Dermis blood vessel endothelial cell (primary cell): ENCODE measurements at places on chromosomes 12 and 14.

- no peak for DNase-seq
Measured at GRCh38 chr12:52190860-52191729, 719 bp downstream of the KRT80 start.

DNA sequence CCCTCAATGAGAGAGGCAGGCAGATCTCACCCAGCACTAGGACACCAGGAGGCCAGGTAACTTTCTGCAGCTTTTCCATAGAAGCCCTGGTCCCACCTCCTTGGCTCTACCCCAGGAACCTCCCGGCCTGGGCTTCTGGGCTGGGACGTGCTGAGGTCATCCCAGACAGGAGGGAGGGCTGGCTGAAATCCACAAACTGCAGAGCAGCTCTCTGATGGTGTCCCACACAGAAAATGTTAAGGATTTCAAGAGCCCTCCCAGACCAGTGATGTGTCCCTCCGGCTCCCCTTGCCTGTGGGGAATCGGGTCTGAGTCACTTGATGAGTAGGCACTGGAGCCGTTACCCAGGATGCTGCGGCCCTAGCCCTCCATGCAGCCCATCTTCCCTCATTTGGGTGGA lies 124.1 kb downstream of the ESRRB start:
- DNase-seq = no peak

DNA sequence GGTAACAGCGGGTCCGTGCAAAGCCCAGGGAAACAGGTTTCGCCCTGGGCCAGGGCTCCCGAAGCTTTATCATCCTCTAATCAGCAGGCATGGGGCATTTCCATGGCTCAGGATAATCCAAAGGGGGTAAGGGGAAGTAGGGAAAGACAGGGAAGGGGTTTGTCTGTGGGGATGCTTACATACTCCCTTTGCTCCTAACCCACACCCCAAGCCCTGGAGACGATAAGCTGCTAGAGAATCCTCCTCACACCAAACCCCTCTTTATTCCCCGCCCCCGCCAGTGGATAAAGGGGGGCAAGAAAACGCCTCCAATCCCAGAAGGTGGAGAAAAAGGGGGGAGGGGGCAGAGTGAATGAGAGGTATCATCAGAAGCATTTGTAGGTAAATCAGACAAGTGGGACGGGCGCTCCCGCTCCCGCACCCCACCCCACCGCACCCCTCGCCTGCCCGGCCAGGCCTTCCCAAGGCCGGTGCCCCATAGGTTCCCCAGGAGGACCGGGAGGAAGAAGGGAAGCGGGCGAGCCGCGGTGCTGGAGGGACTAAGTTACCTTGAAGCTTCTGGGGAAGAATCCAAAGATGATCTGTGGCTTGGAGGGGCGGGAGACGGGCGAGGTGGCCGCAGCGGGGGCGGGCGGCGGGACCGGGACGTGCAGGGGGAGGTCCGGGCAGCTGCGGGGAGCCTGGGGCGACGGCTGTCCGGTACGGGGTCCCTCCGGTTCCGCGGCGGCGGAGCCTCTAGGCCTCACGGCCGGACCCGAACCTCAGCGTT lies 762 bp downstream of the PPP2R5E start:
- peak; percentile 37 for DNase-seq

DNA sequence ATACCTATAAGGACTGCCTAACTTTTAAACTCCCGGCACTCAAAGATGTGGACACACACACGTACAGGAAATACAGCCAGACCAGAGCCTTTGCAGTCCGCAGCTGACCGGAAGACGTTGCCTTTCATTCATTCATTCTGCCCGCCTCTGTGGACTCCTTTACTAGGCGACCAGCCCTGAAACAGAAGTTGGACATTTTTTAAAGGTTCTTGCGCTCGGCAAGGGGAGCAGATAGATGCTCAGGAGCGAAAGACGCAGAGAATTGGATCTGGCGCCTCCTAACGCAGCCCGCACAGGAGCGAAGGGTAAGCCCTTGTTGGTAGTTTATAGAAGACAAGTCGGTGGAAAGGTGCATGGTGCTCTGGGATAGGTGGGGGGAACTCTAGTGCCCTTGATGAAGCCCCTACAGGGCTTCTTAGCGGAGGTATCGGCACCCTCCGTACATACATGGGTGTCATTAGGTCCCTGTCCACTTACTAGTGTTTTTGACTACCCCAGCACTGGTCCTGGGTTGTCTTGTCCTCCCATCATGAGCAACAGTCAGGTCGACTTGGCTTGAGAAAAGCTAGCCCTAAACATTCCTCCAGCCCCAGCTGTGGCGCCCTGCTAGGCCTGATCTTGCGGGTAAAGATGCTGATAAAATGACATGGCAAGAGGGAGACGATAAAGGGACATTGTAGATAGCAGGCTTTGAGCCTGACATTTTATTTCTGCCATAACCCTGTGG lies at the start of gene KDM2B:
TSS of gene KDM2B (minus strand) at position 65 of the 727 bp plus-strand sequence. CDS start 112 bp downstream, outside the sequence.
- peak; percentile 71 for DNase-seq

DNA sequence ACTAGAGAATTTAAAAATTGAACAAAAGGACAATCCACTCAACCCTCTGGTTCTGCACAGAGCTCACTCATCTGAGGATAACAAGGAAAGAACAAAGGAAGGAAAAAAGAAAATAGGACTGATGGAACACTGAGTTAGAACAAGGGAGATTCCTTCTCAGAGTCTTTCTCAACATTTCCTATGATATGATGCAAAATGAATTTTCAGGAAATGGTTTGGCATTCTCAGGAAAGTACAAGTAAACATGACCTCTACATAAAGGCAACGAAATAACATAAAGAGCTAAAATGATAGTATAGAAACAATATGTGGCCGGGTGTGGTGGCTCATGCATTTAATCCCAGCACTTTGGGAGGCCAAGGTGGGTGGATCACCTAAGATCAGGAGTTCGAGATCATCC lies 135.8 kb downstream of the ITPR2 start:
- DNase-seq = peak; percentile 64

DNA sequence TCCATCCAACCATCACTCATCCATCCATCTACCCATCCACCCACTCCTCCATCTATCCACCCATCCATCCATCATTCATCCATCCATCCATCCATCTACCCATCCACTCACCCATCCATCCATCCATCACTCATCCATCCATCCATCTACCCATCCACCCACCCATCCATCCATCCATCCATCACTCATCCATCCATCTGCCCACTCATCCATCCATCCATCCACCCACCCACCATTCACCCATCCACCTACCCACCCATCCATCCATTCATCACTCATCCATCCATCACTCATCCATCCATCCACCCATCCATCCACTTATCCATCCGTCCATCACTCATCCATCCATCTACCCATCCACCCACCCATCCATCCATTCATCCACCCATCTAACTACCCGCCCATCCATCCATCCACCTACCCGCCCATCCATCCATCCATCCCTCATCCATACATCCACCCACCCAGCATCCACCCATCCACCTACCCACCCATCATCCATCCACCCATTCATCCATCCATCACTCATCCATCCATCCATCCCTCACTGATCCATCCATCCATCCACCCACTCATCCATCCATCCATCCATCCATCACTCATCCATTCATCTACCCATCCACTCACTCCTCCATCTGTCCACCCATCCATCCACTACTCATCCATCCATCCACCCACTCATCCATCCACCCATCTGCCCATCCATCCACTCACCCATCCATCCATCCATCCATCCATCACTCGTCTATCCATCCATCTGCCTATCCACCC lies 24.1 kb downstream of the TRPV4 start:
- no peak for DNase-seq

DNA sequence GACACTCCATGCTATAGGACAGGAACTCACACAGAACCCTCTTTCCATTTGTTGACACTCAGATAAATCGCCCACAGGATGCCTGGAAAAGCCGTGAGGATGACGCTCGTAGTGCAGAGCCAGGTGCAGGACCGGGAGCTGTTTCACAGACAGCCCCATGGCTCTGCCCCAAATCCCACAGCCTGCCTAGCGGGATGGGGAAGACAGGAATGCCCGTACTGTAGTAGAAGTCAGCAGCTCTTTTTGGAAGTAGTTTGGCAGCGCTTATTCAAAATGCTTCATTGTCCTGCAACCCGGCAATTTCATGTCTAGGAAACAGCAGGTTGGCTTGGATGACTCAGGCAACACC lies 41.6 kb downstream of the JAG2 start:
- DNase-seq = no peak

DNA sequence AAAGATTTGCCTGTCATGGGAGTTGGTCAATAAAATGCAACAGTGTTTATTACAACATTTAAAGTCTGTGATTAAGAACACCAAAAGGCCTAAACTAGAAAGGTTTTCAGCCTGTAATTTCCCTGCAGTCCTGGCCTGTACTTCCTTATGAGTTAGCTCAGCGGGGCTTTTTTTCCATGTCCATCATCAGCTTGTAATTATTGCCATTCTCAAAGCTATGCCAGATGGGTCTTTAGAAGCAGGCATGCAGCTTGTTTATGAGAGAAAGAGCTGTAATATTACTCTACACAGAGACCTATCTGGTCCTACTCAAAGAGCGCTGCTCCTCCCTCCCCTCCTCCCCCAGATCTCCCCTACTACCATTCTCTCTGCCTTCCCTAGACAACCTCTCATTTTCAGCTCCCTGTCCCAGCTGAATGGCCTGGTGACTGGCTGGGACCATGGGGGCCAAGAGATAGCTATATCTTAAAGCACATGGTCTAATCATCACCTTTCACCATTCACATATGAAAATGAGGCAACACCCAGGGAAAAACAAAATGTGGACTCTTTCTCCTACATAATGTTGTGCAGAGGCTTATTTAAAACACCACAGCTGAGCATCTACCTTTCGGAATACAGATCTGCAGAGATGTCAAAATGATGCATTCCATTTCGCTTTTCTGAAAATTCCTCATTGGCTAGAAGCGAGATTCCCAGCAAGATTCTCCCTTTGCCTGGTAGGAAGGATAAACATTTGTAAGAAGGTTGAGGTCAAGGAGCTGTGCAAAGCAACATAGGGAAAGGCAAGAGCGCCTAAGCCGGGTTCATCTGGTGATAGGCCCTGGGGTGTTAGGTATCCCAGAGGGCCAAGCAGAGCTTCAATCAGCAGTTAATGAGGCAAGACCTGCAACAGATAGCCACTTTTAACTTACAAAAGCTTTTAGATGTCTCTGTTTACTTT lies 209.7 kb upstream of the CDKN3 start:
- no peak for DNase-seq

DNA sequence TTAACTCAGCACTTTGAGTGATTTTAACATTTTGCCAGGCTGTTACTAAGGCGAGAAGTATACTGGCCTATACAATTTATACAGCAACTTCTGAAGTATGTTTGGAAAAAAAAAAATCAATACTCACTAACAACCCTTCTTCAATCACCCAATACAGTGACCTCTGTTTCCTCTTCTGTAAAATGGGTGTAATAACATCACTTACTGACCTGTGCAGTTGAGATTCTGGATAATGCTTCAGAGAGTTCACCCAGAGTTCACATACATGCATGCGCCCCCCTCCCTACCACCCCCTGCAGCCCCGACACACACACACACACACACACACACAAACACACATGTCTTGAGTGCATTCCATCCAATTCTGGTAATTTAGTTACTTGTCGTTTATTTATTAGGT lies 9.1 kb downstream of the PAH start:
- no peak for DNase-seq

DNA sequence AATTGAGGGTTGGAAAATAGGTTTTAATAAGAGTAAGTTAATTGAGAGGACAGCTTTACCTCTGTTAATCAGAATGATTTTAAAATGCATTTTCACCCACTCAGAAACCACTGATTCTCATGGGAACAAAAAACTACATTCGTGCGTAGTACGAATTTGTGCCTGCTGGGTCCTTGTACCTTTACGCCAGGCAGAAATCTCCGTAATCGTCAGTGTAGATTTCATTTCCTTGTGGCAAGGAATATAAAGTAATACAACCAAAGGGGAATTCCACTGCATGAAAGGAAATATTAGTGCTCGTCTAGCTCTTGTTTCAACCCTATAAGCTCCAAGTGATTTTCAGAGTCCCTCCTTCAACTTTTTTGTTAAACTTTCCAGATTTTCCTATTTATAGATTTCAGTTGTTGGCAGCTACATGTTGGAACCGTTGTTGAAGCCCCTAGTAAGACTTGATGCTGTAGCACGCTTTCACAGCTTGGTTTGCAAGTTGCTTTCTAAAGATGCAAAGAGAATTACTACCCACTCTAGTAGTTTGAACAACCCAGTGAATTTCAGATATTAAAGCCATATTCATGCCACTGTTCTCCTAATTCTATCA lies 90.6 kb downstream of the ETV6 start:
- no peak for DNase-seq

GRCh38 chr12:75922944-75923642 lies 108.5 kb downstream of the PHLDA1 start:
- DNase-seq = no peak

- DNase-seq = no peak
Measured at GRCh38 chr12:22899184-22899583, 274.2 kb downstream of the ETNK1 start.

DNA sequence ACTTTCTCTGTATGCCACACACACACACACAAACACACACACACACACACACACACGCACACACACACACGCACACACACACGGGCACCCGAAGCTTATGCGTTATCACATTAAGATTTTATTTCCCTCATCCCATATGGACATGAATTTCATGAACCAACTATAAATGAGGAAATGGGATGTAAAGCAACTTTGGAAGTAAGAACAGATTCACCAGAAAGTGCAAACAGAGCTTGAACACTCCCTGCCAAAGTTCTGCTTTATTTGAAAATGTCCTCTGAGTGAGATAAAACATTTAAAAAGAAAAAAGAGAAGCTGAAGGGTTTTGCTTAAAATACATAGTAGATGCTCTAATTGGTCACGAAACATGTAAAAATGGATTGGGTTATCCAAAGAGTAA lies 90.4 kb upstream of the OTX2 start:
- DNase-seq = no peak

GRCh38 chr14:23559010-23559925 lies 3.2 kb downstream of the THTPA start:
- peak; percentile 78 for DNase-seq

GRCh38 chr12:2266666-2267620 lies 214.2 kb downstream of the CACNA1C start:
- DNase-seq = no peak

DNA sequence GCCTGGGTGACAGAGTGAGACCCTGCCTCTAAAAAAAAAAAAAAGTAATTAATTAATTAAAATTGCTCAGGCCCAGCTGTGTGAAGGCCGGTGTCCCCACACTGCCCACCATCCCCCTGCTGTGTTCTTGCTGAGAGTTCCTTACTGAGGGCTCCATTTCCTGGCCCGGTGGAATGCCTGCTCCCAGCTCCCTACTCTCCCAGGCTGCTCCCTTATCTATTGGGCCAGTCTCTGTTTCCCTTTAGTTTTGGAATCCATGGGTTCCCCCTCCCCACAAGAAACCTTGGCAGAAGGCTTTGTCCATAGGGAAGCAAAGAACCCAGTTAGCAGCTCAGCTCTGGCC lies 19.0 kb downstream of the MLXIP start:
- DNase-seq = peak; percentile 31

DNA sequence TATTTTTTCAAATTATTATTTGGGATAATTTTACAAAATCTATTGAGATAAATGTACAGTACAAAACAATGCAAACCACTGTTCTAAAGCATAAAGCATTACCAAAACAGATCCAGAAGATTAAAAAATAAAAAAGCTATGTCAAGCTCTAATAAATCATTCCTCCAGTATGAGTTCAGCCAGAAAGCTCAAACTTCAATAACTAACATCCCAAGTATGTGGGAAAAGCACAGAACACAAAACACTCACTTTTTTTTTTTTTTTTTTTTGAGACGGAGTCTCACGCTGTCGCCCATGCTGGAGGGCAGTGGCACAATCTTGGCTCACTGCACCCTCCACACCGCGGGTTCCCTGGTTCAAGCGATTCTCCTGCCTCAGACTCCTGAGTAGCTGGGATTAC lies 11.3 kb downstream of the SAV1 start:
- DNase-seq = no peak
